Effector memory CD4-positive, alpha-beta T cell (primary cell): ENCODE measurements at places on chromosomes 2 and 18.
A peak's percentile ranks its signal among the peaks of the same experiment; 100 is the strongest.

GRCh38 chr18:79523736-79524180, 128.0 kb downstream of the NFATC1 start:
- DNase-seq: peak; percentile 68

- no peak for DNase-seq
Measured at GRCh38 chr2:105442056-105442455, 43.2 kb upstream of the FHL2 start.

GRCh38 chr2:68103030-68103708, 40.4 kb upstream of the C1D start:
- no peak for DNase-seq

- no peak for DNase-seq
Measured at GRCh38 chr2:227450311-227450841, 21.6 kb upstream of the AGFG1 start.

DNA sequence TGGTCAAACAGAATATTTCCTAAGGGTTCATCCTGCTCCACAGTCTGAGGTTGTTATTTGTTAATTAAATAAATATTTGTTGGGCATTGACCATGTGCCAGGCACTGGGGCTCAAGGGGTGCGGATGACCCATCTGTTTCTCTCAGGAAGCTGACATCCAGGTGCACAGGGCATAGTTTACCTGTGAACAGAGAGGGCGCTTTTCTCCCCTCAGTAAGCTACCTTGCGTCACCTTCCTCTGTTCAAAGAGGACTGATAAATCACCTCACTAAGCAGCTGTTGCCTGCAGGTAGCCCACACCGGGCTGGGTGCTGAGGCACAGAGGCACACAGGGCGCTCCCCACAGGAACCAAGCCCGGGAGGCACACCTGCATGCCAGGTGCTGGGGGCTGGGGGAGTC, 41.6 kb downstream of the SH3RF3 start:
- DNase-seq: no peak

GRCh38 chr2:233129351-233129978, 69.3 kb downstream of the INPP5D start:
- DNase-seq: no peak

- no peak for DNase-seq
Measured at GRCh38 chr2:234905547-234906265, 46.1 kb upstream of the SH3BP4 start.

DNA sequence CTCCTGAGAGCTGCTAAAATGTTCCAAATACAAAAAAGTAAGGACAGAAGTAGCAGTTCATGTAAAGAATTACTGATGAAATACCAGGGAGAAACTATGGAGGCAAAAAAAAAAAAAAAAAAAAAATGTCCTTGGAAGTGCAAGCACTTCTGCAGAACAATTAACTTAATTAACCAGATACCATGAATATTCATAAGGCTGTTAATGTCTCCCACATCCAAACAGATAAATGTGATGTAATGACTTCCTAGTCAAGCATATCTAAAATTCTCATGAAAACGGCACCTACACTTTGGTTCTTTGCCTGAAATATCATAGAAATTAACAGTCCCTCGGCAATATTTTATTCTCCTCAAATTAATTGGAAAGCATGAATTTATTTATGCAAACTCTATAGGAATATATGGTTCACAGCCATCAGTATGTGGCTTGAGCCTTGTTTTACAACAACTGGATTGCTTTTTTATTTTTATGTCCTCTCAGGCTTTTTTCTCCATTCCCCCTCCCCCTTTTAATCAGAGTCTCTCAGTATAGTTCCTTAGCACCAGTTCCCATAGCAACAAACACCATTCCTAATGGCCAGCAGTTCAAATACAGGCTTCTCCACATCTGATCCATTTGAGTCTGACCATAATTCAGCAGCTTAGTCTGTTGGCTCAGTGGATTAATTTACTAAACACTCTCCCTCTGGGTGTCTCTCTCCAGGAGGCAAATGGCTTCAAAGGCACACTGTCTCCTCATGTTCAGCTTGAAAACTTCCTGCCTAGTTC, 97.1 kb downstream of the ITGA4 start:
- DNase-seq: no peak

DNA sequence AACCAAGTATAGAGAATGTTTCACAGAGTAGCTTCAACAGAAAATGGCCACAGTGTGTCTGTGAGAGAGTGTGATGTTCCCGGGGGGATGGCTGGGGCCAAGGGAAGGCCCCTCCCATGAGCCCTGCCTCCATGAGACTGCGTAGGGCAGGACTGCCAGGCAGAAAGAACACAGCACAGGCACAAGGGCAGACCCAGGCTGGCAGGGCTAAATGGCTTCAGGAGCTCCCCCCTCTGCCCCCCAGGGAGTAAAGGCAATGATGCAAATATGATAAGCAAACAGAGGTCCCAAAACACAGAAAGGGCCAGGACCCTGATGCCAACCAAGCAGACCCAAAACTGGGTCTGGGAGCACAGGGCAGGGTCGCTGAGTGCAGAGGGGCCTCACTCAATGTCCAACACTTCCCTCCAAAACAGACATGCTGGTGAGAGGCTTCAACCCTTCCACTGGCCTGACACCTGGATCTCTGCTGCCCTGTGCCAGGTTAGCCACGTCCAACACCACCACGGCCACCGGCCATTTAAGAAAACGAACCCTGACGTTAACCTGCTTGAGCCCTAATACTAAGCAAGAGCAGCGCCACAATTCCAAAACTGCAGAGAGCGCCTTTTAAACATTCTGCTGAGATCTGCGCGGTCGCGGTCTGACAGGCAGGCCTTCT, 90.3 kb downstream of the HDAC4 start:
- no peak for DNase-seq

DNA sequence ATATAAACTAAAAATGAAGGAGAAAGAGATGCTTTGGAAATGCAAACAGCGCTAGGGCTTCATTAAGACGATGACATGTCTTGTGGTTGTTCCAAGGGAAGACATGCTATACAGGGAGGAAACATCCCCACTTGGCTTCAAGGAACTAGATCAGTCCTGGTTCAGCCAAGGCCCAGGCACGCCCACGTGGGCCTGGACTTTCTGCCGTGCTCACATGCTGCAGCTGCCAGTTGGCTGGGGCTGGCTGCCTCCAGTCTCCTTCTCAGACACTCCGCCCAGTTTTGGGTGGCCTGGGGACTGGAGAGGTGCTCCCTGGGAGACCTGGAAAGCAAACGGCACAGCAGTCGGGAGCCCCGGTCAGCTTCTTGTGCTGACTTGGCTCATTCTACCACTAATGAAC, 109.6 kb downstream of the GLI2 start:
- DNase-seq: no peak

- no peak for DNase-seq
Measured at GRCh38 chr2:85259101-85259590, 68.6 kb downstream of the TGOLN2 start.

- DNase-seq: no peak
Measured at GRCh38 chr2:130829015-130829414, 7.7 kb upstream of the ARHGEF4 start.

GRCh38 chr2:15771124-15771523, 169.2 kb upstream of the MYCN start:
- DNase-seq: no peak
